GM04503 (cell line): ENCODE measurements at places on chromosomes 4 and X.

DNA sequence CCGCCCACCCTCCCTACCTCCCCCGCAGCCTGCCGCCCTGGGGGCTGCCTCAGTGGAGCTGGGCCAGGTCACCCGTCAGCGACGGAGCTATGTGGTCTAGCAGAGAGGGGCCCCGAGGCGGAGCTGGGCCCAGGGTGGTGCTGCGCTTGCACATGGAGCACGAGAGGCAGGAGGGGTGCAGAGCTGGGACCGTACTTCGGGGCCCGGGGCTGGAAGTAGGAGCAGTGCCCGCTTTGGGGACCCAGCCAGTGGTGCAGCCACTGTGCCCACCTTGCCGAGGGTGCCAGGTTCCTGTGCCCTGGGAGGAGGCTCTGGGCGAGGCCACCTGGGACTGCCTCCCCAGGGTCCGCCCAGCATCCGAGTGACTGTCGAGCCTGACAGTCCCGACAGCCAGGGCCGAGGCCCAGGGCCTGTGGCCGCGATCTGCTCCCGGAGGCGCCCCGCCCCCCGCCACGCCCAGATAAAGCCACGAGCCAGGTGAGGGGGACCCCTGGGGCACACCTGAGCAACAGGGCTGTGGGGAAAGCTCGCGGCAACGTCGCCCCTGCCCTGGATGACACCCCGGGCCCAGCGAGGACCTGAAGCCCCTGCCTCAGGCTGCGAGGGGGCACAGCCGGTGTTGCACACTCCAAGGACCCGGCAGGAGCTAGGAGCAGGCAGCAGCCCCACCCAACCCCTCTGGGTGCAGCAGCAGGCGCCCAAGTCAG, 117.5 kb downstream of the DNAAF6 start:
- DNase-seq = no peak

DNA sequence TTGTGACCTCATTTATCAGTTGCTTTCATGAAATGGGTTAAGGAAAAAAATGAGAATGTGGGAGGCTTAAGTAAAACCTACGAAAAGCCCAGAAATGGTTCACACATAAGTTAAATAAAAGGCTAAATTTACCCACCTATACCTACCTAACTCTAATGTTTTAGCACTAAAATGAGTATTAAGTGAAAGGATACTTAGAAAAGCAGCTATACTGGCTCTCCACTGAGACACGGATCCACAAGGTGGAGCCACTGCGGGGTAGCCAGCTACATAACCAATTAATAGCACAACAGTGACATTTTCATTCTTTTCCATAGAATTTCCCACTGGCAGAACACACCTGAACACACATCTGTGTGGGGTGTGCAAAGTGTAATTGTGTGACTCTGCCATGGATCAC, 101.9 kb downstream of the MAML3 start:
- no peak for DNase-seq

- peak; percentile 34 for DNase-seq
Measured at GRCh38 chrX:13007519-13008188, 32.7 kb downstream of the TMSB4X start.

DNA sequence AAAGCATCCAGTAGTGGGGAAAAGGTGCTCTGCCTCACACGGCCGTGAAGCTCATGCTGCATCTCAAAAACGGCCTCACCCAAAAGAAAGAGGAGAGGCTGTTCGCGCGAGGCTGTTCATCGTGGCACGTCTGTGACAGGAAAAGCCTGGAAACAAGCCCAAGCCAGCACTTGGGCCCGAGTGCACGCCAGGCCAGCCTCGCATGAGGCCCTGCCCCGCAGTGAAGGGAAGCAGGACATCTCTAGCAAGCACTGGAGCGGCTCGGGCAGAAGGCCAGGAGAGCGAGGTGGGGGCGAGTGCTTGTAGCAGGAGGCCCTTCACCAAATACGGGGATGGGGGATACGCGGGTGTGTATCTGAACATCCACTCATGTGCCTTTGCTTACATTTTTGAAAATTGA, 39.9 kb upstream of the MXD4 start:
- DNase-seq = no peak

- no peak for DNase-seq
Measured at GRCh38 chr4:72846280-72847111, 223.0 kb downstream of the COX18 start.

- no peak for DNase-seq
Measured at GRCh38 chr4:25171201-25171865, 11.1 kb upstream of the SEPSECS start.

- DNase-seq = no peak
Measured at GRCh38 chrX:133892337-133892736, 93.1 kb downstream of the GPC3 start.

DNA sequence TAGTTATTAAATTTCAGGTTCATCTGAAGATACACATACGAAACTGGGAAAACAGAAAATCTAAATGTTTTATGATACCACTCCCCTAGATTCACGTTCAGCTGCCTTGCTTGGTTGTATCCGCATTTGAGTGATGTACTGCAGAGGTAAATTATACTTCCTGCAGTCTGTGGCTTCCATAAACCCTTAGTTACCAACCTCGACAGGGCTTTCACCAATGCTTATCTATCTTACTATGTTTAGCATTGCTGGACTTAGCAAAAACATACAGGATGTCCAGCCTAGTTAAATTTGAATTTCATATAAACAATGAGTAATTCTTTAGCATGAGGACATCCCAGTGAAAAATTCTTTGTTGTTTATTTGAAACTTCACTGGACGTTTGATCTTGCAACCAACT, 108.8 kb downstream of the TMA16 start:
- DNase-seq = no peak

DNA sequence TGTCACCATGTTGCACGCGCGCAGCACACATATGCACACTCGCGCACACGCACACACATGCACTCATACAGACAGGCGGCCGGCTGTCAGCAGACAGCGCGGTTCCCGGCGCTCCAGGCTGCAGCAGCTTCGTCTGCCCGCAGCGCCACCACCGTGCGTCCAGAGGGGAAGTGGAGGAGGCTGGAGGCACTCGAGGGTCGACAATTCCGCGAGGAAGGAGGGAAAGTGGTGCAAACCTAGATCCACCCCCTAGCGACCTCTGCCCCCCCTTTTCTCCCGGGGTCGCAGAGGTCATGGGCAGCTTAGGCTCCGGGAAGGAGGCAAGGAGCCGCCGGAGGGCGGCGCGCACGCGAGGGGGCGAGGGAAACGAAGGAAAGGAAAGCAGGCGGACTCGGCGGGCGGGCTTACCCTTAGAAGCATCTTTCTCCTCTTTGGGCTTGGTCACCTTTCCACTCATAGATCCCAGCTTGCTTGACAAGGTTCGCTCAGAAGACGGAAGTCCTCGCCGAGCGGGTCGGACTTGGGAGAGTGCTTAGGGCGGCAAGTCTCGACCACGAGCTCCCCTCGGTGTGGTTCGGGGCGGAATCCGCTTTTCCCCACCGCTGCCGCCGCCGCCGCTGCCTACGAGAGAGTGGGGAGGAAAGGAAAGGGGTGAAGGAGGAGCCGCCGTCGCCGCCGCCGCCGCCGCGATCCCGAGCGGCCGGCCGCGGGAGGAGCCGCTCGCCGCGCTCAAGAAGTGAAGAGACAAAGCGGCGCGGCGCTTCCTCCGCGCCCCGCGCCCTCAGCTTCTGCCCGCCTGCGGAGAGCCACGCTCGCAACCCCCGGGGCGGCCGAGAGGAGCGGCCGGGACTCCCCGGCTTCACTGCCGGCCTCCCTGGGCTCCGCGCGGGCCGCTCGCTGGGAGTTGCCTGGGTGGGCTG, 326.6 kb upstream of the F9 start:
- DNase-seq = no peak

DNA sequence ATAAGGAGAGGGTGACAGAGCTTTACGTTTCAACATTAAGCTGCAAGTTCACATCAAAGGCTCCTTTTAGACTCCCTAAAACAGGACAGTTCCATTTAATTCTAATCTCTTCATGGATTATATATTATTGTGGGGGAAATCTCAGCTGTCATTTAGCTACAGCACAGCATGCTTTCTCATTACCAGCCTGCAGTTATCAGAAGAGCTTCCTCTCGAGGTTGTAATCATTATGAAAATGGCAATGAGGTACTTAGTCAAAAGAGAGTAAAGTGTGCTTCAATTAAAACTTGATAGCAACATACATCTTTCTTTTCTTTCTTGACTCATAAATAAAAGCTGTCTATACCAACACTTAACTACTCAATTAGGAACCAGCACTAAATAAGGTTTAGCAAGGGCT, 896.8 kb downstream of the ADGRL3 start:
- no peak for DNase-seq

GRCh38 chr4:101232074-101232776, 115.1 kb downstream of the PPP3CA start:
- DNase-seq = peak; percentile 55

GRCh38 chr4:8768357-8768999, 103.2 kb downstream of the HMX1 start:
- DNase-seq = no peak

DNA sequence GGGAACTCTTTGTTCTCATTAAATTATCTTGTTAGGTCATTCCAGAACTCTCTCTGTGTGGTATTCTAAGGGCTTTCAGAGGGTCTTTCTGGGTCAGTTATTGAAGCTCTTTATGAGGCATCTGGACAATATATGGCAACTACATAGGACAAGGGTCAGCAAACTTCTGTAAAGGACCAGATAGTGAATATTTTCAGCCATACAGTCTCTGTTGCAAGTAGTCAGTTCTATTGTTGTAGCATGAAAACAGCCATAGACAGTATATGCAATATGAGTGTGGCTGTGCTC, 35.1 kb downstream of the HADH start:
- DNase-seq = no peak

DNA sequence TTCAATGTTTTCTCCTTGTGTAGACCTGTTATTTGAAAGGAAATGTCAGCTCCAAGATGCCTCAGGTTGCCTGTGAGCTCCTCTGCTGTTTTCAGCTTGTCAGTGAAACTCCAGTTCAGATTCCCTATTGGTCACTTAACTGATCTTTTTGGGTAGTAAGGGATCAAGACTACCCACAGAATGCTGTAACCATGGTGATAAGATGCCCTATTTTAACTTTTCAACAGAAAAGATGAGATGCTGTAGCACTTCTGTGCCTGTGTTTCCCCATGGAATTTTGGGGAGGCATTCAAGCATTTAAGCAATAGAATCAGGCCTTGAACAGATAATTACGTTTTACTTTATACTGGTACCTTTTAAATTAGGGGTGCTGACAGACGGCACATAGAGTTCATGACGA, 106.6 kb upstream of the H2AZ1 start:
- DNase-seq = no peak

DNA sequence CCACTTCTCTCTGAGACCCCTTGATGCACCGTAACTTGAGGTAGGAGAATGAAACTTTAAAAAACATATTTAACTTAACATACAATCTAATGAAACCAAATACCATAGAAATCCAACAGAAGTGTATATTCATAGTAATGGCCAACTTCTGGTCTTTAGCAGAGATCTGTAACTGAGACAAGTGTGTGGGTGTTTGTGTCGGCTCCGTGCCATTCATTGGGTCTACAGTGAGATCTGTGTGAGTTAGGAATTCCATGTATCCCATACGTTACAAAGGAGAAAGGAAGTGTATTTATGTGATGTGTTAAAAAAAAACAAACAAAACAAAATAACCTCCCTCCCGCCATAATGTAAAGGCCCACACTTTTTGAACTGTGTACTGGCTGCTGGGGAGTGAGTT, 348.0 kb upstream of the NR3C2 start:
- DNase-seq = no peak

DNA sequence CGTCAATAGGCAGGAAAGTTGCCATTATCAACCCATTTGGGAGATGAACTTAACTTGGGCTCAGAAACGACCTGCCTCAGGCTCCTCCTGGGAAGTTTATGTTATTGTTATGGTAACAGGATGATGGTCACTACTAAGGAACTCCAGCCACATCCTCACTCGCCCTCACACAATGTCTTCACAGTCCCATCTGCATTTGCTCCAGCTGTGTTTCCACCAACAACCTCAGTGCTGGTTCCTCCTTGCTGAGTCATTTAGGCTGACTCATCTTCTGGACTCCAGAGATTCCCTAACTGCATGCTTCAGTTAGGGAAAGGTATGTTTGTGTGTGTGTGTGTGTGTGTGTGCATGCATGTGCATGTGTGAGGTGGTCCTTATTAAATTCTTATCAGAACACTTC, 293.4 kb upstream of the BOD1L1 start:
- peak; percentile 100 for DNase-seq

DNA sequence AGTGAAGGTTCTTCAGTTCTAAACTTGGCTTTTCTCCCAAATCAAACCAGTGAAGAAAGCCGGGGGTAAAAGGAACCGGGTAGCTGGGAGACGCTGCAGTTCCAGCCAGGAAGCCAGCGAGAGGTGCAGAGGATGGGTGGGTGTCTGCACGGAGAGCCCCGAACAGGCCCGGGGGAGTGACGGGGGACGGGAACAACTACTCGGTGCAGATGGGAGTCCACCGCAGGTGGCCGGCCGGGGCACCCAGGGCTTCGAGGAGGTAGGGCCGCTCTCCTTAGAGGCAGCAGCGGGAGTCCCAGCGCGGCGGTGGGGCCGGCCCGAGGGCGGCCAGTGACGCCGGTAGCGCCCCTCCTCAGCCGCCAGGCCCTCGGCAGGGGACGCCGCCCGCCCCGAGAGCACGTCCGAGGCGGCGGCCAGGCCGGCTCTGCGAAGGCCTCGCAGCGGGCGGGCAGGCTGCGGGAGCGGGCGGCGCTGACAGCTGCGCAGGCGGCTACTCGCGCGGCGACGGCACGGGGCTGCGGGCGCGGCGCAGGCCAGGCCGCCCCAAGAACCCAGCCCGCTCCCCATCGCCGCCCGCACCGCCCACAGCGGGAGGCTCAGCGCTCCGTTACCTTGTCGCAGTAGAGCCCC, 449 bp downstream of the FBXL5 start:
- no peak for DNase-seq

DNA sequence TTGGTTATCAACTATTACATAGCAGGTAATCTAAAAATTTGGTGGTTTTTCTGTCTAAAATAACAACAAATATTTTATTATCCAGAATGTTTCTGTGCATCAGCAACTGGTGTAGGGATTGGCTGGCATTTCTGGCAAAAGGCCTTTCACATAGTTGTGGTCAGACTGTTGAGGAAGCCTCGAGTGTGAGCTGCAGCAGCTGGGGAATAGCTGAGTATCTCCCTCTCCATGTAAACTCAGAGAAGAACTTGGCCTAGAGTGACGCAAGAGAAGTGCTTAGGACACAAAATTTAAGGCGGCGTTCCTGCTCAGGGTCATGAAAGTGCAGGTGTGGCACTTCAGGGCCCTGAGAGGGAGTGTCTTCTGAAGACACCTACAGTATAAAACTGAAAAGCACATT, 558.9 kb downstream of the SPOCK3 start:
- DNase-seq = no peak

DNA sequence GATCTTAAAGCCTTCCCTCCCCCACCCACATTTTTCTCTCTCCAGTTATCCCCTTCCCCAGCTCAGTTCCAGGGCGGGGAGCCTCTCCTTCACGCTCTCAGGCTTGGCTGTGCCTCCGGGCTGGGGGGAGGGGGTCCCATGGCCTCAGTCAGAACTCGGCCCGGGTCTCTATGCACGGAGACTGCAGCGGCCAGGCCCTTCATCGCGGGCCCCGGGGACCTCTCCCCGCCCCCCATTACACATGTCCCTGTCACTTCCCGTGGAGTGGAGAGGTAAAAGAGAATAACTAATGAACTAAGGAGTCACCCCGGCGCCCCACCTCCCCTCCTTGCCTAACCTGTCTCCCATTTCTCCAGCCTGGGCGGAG, 838 bp upstream of the PRICKLE3 start:
- DNase-seq = no peak
